Suprapubic skin (tissue), 4 donors: ENCODE measurements at places on chromosomes 7 and 10. TPM values are rescaled to one million over a fixed set of nuclear protein-coding genes. Genes with fewer than 3 reads are reported as not detected.

Gene ZPBP
- total RNA-seq: not detected

Gene BICC1
- total RNA-seq: 2.4 TPM

Gene MCM10
- total RNA-seq: 1.0 TPM

Gene NEUROG3
- not detected for total RNA-seq

Gene SEC31B
- total RNA-seq: 12.8 TPM

Gene CCZ1
- total RNA-seq: 103 TPM

Gene ATP6V0A4
- 37.2 TPM for total RNA-seq

Gene ZNF775
- 3.9 TPM for total RNA-seq

DNA sequence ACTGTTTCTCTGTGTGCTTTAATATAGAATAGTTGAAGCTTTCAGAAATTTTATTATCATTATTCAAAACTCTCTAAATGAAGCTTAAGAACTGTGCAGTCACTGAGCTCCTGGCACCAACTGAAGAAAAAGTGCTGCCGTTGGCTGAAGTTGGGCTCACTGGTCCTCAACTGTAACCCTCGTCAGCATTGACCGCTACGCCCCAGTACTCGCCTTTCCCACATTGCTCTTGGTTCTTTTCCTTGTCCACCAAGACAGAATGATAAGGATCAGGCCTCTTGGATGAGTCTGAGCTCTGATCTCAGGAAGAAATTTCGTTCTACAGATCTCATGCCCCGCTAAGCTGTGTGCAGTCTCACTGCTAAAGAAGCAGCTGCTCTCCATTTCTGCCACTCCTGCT is 7.9 kb upstream of the TAF3 start:
- no peak overlapping the region for H3K4me3 ChIP-seq
- peaks cover 33% of the 10 kb centered on the region for H3K36me3 ChIP-seq
- no peak for DNase-seq

- no peak overlapping the region for H3K4me3 ChIP-seq
- H3K27me3 ChIP-seq: no peaks in the 10 kb centered on the region
- no peaks in the 10 kb centered on the region for H3K36me3 ChIP-seq
- no peak for DNase-seq
Measured at GRCh38 chr7:117997862-117998825, 124.9 kb upstream of the CTTNBP2 start.

DNA sequence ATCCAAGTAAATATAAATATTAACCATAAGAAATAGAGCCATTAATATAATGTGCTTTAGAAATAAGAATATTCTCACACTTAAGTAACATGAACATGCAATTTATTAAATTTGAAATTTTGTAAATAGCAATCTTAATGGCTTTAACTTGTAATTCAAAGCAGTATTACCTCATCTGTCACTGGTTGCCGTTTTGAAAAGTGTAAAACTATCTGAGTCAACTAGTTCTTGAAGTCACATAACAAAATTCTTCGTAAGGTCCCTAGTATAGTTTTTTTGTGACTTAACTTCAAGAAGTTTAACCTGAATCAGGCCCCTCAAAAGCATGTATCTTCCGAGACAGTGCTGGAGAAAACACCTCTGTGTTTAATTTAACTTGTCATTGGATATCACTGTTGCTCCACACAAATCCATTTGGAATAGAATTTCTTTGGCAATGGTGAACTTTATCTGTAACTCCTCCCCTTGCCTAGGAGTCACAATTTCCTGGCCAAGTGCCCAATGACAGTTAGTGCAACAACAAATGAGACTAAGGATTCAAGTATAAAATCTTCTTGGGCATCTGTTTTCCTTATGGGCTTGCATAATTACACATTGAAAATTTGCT is 47.1 kb downstream of the NT5C2 start:
- peaks cover 1% of the 10 kb centered on the region for H3K36me3 ChIP-seq
- no peak overlapping the region for H3K27ac ChIP-seq
- DNase-seq: peak; percentile 84
- H3K27me3 ChIP-seq: no peaks in the 10 kb centered on the region
- H3K4me1 ChIP-seq: peaks cover 22% of the 10 kb centered on the region

DNA sequence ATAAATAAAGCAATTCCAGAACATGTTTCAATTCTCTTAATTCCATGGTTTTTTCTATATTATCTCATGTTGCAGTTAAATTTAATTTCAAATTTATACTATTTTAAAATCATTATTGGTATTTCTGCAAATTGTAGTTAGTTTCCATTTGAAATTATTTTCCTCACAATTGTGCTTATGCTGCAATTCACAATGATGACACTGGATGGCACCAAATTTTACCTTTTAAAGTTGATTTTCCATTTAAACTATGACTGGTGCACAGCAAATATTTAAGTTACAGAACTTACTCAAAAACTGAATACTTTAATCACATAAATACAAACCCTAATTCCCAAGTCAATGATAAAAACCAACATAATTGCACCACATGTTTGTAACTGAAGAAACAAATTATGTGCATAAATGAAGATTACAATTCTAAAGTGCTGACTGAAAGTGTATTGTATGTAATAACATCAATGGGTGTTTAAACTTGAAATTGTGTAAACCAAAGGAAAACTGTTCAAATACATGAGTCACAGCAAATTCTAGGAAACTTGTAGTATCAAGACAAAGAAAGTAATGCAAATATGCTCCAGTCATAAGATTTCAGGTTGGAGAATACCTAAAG is 75.3 kb upstream of the AASS start:
- H3K27ac ChIP-seq: no peak overlapping the region
- no peak for DNase-seq
- H3K27me3 ChIP-seq: no peaks in the 10 kb centered on the region
- H3K4me1 ChIP-seq: no peaks in the 10 kb centered on the region
- H3K4me3 ChIP-seq: no peak overlapping the region

- no peak overlapping the region for H3K27ac ChIP-seq
- no peaks in the 10 kb centered on the region for H3K4me1 ChIP-seq
- H3K36me3 ChIP-seq: peaks cover 17% of the 10 kb centered on the region
Measured at GRCh38 chr10:125868372-125868975, 12.6 kb downstream of the DHX32 start.

DNA sequence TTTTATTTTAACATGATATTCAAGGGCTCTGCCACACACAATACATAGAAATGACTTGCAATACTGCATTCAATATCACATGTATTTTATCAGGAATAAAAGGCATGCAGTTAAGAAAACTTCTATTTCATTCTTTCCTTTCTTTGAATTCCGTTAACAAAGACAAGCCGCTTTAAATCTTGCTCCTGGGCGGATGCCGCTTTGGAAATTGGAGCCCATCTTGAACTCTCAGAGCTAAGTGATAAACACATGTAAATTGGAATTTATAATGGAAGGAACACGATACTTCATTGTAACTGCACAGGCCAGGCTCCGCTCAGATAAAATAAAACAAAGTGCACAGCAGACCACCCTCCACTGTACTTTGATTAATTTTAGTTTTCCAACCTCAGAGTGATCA is 774.5 kb upstream of the COBL start:
- H3K27me3 ChIP-seq: peaks cover 7% of the 10 kb centered on the region
- DNase-seq: no peak
- H3K27ac ChIP-seq: no peak overlapping the region
- H3K36me3 ChIP-seq: no peaks in the 10 kb centered on the region
- no peak overlapping the region for H3K4me3 ChIP-seq

GRCh38 chr10:96721207-96721572 is 876 bp upstream of the PIK3AP1 start:
- peak overlapping the region; percentile 66 for H3K4me3 ChIP-seq
- DNase-seq: no peak
- H3K4me1 ChIP-seq: peaks cover 15% of the 10 kb centered on the region
- peaks cover 13% of the 10 kb centered on the region for H3K27me3 ChIP-seq
- H3K27ac ChIP-seq: no peak overlapping the region
- no peaks in the 10 kb centered on the region for H3K36me3 ChIP-seq

DNA sequence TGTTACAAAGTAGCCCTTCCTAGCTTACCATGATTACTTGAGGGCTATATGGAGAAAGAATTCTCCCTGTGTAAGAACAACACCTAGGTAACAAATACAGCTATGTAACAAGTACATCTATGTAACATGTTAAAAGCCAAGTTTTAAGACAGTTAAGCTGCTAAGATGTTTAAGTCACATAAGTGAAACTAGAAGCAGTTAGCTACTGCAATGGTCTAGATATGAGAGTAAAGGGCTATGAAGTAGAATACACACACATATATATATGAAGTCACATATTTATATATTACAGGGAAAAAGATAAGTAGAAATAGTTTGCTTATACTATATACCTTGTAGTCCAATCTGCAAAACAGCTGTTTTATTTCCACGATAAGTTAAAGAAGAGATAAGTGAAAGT is 14.4 kb downstream of the POT1 start:
- H3K4me3 ChIP-seq: no peak overlapping the region
- DNase-seq: no peak
- H3K27ac ChIP-seq: no peak overlapping the region
- H3K4me1 ChIP-seq: no peaks in the 10 kb centered on the region
- H3K36me3 ChIP-seq: peaks cover 5% of the 10 kb centered on the region
- H3K27me3 ChIP-seq: no peaks in the 10 kb centered on the region

GRCh38 chr7:3027005-3027845 is 16.4 kb downstream of the CARD11 start:
- H3K27me3 ChIP-seq: peaks cover 12% of the 10 kb centered on the region
- H3K4me3 ChIP-seq: no peak overlapping the region
- H3K27ac ChIP-seq: no peak overlapping the region
- DNase-seq: no peak
- H3K4me1 ChIP-seq: no peaks in the 10 kb centered on the region
- H3K36me3 ChIP-seq: no peaks in the 10 kb centered on the region

- no peak overlapping the region for H3K4me3 ChIP-seq
- no peak for DNase-seq
- H3K27me3 ChIP-seq: no peaks in the 10 kb centered on the region
- peaks cover 10% of the 10 kb centered on the region for H3K4me1 ChIP-seq
- no peak overlapping the region for H3K27ac ChIP-seq
Measured at GRCh38 chr10:121772884-121773283, 154.9 kb downstream of the ATE1 start.

DNA sequence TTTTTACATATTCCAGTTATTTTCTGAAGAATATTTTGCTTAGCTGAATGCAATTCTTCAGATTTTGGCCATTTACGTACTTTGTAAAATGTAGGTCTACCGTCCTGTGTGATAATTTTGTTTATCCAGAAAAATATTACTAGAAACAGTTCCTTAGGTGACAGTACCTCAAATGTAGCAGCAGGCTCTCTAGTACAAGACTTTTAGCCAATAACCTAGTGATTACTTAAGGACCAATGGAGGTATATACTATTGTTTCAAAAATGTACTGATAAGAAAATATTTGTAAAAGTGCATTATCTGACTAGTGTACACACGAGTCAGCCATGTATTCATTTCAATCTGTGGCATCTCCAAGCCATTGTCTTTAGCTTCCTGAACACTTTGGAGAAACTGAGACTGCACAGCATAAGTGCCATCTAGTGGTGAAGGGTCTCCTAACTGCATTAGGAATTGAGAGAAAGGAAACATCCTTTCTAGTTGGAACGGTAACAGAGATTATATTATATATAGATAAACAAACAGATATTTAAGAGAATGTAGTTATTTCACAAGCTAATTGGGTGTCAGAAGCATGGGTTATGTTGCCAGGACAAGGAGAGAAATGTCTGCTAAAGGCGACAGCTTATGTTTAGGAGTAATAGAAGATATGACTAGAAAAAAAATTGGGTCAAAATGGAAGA is 23.7 kb downstream of the RTKN2 start:
- H3K27ac ChIP-seq: no peak overlapping the region
- no peak for DNase-seq
- H3K36me3 ChIP-seq: no peaks in the 10 kb centered on the region
- H3K4me3 ChIP-seq: no peak overlapping the region

DNA sequence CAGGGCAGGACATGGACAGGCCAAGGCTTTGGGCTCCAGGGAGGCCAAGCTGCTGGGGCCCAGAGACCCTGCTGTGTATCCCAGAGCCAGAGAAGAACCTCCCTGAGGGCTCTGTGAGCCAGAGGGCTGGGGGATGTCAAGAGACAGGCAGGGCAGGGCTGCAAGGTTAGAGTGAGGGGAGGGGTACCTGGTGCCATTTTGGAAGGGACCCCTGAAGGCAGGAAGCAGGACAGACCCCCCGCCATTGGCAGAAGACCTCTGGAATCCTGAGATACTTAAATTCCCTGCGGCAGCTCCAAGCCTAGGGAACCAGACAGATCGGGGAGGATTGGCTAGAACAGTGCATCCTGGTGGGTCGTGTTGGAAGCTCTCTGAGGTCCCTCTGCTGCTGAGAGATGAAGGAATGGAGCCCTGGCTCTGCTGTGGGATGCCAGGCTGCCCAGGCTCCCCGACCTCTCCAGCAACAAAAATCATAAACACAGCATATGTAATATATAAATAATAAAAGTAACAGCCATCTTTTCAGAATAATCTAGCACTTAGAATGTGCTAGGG is 75.0 kb downstream of the LHPP start:
- H3K4me3 ChIP-seq: no peak overlapping the region
- DNase-seq: no peak

- no peaks in the 10 kb centered on the region for H3K4me1 ChIP-seq
- no peak overlapping the region for H3K4me3 ChIP-seq
- no peak overlapping the region for H3K27ac ChIP-seq
- H3K36me3 ChIP-seq: no peaks in the 10 kb centered on the region
- no peak for DNase-seq
- no peaks in the 10 kb centered on the region for H3K27me3 ChIP-seq
Measured at GRCh38 chr7:145123502-145123901, 287.6 kb upstream of the TPK1 start.

DNA sequence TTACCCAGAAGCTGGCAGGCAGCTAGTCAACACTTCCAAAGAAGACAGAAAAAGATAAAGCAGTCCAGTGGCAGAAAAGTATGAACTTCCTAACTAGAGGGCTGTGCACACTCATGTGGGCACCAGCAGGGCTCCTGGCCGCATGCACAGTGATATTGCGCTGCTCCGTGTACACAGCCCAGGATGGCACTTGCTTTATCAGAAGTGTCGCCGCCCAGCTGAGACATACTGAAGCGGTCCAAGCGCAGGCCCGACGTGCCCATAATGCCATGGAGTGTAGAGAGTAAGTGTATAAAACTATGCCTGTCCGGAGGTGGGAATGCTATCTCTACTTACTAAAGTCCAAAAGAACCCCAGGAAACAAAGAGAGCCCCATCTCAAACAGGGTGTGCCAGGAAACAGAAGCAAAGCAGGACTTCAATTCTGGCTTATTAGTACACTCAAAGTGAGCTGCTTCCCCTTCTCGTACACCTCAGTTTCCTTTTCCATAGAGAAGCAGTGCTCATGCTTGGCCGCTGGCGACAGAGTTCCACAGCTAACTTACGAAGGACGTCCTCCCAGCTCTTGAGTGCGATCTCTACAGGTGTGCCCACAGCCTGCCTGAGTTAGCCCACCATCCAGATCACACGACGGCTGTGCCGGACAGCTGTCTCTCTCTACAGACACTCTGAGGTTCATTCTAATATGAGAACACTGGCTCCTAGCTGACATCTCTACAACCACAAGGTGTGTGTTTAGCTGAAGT is 234.3 kb downstream of the COBL start:
- DNase-seq: no peak
- no peak overlapping the region for H3K4me3 ChIP-seq
- H3K4me1 ChIP-seq: peaks cover 13% of the 10 kb centered on the region
- H3K36me3 ChIP-seq: no peaks in the 10 kb centered on the region
- H3K27me3 ChIP-seq: no peaks in the 10 kb centered on the region
- H3K27ac ChIP-seq: no peak overlapping the region

GRCh38 chr10:101162677-101163076 is 31.6 kb downstream of the TLX1 start:
- H3K27me3 ChIP-seq: peaks cover 77% of the 10 kb centered on the region
- peaks cover 6% of the 10 kb centered on the region for H3K4me1 ChIP-seq
- no peak for DNase-seq
- no peaks in the 10 kb centered on the region for H3K36me3 ChIP-seq
